NB4 (cell line): ENCODE measurements at places on chromosomes 1 and 21.
A peak's percentile ranks its signal among the peaks of the same experiment; 100 is the strongest.

- no peak for DNase-seq
Measured at GRCh38 chr21:31190516-31190915, 152.2 kb upstream of the KRTAP19-8 start.

DNA sequence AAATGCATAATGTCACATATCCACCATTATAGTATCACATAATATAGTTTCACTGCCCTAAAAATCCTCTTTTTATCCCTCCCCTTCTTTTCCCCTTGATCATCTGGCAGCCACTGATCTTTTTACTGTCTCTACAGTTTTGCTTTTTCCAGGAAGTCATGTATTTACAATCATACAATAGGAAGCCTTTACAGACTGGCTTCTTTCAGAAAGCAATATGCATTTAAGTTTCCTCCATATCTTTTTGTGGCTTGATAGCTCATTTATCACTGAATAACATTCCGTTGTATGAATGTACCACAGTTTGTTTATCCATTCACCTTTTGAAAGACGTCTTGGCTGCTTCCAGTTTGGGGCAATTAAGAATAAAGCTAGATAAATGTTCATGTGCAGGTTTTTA lies 14.3 kb upstream of the WDTC1 start:
- no peak for DNase-seq

- DNase-seq: no peak
Measured at GRCh38 chr21:35814858-35815619, 245.3 kb downstream of the SETD4 start.

DNA sequence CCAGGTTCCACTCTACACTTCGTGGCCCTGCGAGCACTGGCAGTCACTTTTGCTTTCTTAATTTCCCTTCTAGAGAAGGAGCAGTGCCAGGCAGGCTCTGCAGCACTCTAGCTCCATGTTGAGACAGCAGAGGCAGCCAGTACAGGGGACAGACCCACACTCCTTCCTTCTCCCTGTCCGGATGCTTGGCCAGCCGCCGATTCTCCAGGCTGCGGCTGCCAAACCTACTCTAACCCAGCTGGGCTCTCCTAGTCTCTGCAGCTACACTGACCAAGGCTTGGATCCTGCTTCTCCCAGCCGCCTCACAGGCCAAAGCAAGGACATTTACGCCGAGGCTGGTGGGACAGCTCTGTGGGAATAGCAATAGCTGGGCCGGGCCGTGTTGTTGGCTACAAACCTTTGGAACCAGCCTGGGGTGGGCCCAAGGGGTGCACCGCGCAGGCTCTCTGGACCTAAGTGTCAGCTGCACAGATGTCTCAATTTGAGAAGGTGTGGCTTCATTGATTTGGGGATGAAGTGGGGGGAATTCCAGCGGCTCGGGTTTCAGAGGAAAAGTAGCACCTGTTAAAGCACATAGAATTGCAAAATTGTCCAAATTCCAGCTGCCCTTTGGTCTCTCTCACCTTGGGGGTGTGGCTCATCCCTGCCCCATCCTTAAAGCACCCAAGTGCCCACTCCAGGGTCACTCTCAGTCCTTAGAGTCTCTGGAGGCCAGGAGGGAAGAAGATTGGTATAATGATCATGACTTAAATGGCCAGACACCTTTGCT lies 3.2 kb downstream of the BARHL2 start:
- no peak for DNase-seq

DNA sequence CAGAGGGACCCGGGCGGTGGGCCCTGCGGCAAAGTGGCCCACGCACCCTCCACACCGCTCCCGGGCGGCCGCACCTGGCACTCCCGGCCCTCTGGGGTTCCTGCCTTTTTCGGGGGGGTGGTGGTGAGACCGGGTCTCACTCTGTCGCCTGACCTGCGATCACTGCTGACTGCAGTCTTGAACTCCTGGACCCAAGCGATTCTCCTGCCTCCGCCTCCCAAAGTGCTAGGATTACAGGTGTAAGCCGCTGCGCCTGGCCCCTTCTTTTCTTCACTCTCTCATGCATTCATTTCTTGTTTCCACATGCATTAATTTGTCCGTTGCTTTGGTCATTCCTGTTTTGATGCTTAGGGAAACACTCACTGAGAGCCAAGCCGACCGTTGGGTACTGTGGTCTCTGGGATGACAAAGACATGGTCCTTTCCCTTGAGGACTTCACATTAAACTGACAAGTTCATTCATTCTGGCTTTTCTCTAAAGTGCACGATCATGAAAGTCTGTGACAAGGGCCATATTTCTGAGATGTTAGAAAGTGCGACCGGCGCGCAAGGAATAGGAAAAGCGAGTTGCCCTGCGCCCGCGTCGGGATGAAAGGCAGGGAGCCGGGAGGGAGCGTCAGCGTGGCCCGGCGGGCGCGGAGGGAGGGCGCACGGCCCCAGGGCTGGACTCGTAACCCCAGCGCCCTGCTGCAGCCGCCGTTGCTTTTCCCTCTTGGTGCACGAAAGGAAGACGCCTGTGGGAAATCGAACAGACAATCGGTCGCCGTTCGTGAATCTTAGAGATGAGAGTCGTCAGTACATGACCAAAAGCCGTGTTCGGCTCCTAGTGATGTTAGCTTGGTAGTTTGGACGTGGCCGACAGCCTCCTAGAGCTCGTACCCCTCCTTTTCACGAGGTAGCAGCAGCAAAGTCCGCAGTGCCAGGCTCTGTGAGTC lies 1.0 kb upstream of the MCOLN2 start:
- DNase-seq: peak; percentile 24

- DNase-seq: peak; percentile 25
Measured at GRCh38 chr1:10064416-10065343, 31.9 kb downstream of the UBE4B start.

GRCh38 chr21:45533846-45534635 lies 8.2 kb downstream of the SLC19A1 start:
- no peak for DNase-seq

DNA sequence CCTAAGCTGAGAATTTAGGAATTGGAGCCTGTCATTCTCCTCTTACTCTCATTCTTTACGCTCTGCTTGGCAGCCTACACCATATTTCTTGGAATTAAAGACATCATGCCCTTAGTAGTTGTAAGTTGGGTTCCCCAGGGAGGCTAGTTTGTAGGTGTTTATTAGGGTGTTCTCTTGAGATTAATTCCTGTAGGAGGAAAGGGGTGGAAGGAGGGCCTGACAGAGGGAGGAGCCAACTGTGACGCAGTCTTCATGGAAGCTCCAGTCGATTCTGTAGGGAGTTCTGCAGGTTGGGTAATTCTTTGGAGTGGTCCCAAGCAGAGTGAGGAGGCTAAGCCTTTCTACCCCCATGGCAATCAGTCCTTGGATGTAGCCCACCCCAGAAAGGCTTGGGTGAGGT lies 111.4 kb downstream of the HHAT start:
- DNase-seq: no peak

- no peak for DNase-seq
Measured at GRCh38 chr1:203136409-203137042, 9.0 kb downstream of the ADORA1 start.

- no peak for DNase-seq
Measured at GRCh38 chr1:80418134-80418533, 1382.6 kb upstream of the ADGRL2 start.

DNA sequence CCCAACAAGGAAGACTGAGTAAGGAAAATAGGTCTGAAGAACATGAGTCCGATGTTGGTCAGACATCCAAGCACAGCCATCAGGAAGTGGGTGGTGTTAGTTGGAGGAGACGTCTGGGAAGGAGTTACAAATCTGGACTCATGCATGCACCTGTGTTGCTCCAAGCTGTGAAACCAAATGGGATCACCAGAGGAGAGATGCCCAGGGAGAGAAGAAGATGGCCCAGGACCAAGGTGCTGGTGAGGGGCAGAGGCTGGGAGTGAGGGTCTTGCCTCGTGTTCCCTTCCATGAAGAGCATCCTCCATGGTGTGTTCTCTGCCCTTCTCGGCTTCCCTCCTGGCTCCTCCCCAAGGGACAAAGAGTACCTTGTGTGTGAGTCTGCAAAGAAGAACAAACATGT lies 405.6 kb downstream of the NPHP4 start:
- DNase-seq: no peak

DNA sequence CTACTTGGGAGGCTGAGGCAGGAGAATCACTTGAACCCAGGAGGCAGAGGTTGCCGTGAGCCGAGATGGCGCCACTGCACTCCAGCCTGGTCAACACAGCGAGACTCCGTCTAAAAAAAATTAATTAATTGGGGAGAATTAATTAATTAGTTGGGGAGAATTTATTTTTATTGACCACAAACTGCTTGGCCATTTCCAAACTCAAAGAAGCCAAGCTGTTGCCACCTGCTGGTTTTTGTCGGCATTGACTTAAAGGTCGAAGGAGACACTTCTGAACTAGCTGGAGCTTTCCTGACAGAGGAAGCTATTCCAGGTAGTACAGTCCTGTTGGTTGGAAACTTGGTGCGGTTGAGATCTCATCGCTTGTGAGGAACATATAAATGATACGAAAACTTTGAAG lies 13.1 kb downstream of the MAP1LC3C start:
- peak; percentile 51 for DNase-seq

DNA sequence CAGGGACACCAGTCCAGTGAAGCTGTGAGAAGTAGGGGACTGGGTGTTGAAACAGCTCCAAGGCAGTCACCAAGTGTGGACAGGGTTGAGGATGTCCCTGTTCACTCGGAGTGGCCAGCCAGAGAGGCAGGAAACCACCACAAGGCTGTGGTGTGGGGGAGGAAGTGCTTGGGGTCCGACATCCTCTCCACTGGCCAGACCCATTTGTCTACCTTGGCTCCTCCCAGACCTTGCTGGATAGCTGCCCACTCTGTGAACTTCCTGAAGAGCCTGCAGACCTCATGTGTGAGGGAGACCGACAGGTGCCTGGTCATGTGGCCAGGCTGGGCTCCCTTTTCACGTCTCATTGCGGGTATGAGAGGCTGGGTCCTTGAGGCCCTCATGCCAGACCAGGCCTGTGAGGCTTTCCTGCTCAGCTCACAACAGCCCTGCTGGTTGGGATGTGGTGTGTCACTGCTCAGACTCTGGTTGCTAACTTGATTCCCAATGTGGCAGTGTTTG lies 21.8 kb downstream of the CYP4B1 start:
- peak; percentile 38 for DNase-seq

DNA sequence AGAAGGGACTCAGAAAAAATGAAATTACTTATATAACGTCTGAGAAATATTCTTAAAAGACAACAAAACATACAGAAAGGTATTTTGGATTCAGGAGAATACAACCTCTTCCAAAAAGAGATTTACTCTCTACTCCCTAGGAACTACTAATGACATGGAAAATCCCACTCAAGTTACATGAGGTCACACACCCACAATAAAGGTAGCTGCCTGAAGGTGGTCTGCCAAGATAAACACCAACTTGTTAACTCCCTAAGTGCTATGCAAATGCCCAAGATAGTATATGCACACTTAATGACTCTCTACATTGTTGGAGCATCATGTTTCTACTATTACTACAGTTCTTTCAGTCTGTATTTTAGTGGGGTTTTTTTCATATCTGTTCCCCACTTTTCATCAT lies 26.5 kb downstream of the RERE start:
- no peak for DNase-seq

GRCh38 chr21:46060596-46061061 lies 37.3 kb upstream of the COL6A2 start:
- peak; percentile 38 for DNase-seq

DNA sequence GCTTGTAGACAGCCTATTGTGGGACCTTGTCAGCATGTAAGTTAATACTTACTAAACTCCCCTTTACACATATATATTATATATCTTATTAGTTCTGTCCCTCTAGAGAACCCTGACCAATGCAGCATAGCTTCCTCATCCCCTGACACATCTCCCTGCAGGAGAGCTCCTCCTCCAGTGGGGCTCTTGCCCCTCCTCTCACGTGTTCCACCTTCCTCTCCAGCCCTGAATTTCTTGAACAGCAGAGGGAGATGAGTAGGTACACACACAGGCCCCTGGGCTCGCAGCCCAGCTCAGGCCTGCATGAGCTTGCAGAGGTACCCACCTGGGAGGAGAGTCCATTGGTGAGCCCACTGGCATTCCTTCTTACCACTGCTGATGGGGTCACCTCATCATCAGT lies 27.3 kb upstream of the GOLT1A start:
- peak; percentile 12 for DNase-seq

DNA sequence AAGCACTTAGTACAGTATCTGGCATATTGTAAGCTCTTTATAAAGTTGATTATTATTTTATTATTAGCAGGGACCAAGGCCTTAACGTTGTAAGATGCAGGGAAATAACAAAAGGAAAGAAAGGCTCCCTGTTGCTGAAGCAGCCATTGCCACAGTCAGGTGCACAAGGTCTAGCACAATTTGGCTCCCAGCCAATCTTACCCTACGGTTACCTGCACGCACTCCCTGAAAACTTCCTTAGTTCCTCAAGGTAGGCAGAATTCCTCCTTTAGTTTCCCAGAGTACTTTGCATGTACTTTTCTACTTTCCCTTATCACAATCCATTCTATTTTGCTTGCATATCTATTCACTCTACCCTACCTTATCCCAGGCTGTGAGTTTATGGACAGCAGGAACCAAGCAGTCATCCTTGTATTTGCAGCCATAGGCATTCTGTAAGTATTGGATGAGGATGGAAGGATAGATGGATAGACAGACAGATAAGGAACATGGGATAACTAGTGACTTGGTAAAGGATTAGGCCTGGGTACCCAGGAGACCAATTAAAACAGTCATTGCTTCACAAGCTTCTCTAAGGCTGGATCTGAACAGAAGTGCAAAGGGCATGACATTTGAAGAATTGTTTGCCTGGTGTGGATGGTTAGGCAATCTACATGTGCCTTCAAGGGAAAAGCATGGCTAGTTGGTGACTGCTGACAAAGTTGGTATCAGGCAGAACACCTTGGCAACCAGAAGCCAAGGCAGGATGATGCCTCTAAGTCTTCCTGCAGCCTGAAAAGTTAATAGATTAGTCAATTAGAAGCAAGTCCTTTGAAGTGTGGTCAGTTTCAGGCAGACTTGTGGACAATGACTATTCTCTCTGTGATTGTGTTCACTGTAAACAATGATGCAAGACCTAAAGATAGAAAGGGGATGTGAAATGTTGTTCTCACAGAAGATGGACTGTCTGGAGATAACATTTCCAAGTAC lies 20.8 kb upstream of the JAK1 start:
- DNase-seq: peak; percentile 40

DNA sequence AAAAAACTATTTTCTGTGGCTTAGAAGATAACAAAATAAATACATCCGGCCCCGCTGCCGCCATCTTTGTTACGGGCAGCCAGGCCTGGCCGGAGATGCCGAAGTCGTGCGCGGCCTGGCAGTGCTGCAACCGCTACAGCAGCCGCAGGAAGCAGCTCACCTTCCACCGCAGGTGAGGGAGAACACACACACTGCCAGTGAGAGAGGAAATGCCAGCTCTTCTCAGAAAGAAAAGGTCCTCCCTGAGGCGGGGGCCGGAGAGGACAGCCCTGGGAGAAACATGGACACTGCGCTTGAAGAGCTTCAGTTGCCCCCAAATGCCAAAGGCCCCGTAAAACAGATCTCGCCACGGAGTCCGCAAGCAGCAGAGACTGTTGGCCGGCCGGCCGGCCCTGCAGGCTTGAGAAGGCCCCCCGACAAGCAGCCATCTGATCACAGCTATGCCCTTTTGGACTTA lies 323.2 kb downstream of the AMY1C start:
- no peak for DNase-seq
